AG08395 (cell line): ENCODE measurements at places on chromosomes 5 and 9.

DNA sequence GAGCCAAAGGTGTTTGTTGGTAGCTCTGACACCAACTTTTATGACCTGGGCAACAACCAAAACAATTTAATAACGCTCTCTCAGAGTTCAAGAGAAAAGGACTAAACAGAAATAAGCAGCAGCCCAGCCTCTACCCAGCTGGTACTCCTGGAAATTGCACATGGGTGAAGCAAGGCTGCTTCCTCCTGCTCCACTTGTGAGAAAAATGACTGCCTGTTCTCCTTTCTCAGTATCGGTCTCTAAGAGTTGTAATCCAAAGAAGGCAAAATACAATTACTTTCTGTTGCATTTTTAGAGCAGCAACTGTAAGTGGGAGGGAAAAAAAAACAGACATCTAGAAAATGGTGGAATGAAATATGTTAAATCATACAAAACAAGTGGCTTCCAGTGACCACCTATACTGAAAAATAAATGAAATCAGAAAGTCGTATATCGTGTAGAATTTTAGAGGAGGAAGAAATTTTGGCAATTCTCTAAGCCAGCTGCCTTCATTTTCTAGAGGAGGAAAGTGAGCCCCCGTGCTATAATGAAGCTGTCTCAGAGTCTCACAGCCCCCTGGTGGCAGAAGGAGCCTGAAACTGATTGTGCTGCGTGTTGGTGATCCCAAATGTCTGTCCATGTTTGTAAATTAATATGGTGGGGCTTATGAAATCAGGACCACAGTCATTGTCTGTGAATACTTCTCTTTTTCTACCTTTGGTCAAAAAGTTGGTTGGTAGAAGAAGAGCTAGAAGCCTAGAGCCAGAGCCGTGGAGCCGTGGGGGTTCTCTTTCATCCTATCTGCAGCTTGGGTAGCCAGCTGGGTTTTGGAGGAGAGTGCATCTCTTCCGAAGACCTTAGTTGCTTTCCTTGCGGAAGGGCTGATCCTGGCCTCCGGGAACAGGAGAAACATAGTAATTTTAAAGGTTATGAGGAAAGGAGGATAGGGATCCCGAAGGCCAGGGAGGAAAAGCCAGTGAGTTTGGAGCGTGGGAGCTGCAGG lies 139.9 kb downstream of the PIP5K1B start:
- DNase-seq, result peak; percentile 14

DNA sequence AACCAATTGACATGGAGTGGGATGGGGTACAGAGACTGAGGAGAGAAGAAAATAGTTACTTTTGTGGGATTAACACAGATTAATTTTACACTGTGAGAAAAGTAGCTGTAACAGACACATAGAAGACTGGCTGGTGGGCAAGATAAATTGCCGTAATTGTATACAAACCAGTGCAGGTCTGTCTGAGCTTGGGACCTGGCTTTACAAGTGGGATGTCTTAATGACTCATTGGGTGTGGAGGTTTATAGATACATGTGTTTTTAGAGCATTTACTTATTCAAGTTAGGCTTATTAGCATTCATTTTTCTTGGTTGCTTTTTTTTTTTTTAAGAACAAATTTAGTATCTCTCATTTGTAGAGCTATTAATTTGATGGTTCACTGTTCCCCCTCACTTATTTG lies 37.5 kb downstream of the SLC44A1 start:
- no peak for DNase-seq

GRCh38 chr9:38000332-38000731 lies 68.7 kb downstream of the SHB start:
- no peak for DNase-seq

DNA sequence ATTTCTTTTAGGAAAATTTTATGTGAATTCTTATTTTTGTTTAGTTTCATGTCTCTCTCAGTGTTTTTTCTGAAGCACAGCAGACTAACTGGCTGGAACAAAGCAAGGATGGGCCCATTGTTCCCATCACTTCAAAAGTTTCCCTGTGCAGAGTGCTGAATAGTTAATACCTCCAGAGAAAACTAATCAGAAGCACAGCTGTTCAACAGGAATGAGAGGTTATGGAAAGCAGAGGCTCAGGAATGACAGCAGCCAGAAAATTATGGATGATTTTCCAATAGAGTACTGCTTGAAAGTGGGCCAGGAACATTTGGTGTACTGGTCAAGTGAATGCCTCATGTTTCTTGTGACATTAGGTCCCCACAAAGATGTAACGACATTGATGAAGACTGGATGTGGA lies 173.0 kb upstream of the TARS1 start:
- no peak for DNase-seq

- DNase-seq, result peak; percentile 7
Observed at GRCh38 chr5:121969660-121970295, 8.0 kb downstream of the SRFBP1 start.

- no peak for DNase-seq
Observed at GRCh38 chr9:112140936-112141335, 34.2 kb downstream of the SUSD1 start.

DNA sequence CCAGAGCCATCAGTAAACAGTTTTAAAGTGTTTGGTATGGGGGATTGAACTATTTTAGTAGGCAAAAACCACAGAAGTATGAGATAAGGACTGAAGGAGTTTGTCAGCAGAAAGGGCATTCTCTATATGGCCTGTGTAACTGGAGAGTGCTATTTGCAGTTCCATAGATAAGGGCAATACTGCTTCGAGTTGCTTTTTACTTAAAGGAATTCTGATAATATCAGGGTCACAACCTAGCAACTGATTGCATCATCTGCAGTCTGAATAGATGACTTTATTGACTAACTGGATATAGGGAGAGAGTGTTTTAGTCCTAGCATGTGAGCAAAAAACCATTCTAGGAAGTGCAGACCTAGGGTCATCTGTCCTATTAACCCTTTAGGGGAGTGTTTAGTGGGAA lies 645.2 kb upstream of the PTPRD start:
- no peak for DNase-seq

GRCh38 chr5:154221371-154221896 lies 30.9 kb downstream of the GALNT10 start:
- DNase-seq, result peak; percentile 68

DNA sequence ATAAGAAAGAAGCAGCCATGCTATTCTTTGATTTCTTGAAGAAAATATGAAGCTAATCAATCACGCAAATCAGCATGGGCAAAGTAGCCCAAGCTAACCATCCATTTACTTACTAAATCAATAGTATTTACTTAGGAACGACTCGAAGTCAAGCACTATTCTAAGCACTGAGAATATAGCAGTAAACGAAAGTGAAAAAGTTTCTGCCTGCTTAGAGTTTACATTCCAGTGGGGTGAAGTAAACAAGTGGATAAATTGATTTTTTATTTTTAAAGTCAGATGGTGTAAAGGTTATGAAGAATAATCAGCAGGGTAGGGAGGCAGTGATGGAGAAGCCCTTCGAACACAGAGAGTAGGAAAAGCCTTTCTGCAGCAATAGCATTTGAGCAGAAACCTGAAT lies 5.5 kb downstream of the TSTD2 start:
- DNase-seq, result no peak

DNA sequence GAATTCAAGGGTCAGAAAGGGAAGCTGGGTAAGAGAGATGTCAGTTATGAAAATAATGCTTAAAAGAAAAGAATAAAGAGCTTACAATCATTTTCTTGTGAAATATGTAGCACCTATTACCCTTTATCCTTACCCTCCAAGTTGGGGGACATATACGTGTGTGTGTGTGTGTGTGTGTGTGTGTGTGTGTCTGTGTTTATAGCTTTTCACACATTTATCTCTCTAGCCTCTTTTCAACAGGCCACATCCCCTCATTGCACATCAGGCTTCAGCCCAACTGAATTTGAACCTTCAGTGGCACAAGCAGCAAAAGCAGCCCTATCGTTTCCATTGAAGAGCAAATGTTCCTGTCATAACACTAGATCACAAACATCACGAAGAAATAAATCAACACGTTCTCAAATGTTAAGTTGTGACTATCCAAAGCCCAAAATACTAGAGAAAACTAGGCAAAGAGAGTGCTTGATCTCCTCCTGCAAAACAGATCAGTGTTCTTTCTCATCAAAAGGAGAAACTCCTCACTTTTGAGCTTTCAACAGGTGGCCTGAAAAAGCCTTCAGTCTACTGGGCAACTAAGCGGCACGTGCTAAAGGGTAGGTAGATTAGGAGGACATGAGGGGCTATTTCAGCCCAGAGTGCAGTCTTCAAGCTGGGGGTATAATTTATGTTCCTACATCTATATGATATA lies 416.4 kb downstream of the EFNA5 start:
- DNase-seq, result no peak

DNA sequence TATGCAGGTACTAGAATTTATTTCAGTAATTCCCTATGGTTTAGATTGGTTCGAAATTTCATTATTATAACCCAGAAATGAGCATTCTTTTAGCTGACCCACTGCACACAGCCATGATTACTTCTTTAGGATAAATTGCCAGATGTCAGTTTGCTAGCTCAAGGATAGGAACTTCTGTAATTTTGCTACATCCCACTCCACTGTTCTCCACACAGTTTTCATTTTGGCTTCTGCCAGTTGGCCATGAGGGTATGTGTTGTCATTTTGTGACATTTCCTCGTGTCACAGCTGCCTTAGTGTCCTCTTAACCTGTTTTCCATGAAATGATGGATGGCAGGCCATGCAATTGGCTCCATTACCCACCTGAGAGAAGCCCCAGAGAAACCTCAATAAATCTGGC lies 16.2 kb upstream of the LCP2 start:
- no peak for DNase-seq

DNA sequence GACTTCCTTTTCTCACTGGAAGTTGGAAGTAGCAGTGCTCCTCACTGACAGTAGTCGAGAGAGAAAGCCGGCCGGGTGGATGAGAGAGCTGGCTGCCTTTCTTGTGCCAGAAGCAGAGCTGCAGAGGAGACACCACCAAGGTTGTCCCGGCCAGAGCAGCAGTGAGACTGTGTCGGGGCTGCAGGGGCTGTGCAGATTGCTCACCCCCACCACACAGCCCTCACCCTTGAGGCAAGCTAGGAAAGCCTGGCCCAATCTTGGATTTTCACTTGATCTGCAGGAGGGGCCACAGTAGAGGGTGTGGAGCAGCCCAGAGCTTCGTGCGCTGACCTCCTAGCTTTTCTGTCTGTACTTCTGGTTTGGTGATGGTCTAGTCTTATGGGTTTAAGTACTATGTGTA lies 9.1 kb downstream of the OSMR start:
- no peak for DNase-seq

- DNase-seq, result peak; percentile 53
Observed at GRCh38 chr9:115923903-115924668, 229.5 kb upstream of the PAPPA start.

- no peak for DNase-seq
Observed at GRCh38 chr9:89745601-89746376, 141.0 kb downstream of the GADD45G start.

DNA sequence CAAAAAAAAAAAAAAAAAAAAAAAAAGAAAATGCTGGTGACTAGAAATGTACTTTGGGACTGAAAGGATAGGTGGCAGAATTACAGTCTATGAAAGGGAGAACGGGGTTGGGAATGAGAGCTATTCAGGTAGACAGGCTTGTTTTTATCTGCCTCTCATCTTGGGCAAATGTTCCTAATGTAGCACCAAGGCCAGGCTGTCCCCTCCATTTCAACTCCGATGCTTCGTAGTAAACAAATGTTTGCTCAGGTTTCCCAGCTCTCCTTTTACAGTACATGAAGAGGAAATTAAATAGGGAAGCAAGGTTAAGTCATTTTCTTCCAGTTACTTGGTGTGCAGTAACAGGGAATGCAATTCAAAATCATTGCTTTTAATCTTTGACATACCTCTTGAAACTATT lies 4.4 kb upstream of the BASP1 start:
- no peak for DNase-seq

DNA sequence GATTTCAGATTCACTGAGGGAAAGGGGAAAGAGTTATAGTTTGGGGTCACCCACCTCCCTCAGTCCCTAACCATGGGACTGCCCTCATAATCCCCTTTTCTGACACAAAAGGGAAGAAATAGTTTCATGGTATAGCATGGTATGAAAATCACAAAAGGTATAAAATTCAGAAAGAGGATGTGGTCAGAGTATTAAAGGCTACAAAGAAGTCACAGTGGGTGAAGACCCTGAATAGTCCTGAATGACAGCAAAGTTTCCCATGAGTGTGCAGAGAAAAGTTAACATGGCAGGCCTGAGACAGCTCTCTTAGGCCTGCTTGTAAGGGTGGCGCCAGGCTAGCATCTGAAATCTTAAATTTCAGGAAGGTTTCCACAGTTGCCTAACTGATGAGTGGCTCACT lies 290.6 kb upstream of the ZNF608 start:
- no peak for DNase-seq

- no peak for DNase-seq
Observed at GRCh38 chr9:33453999-33454660, 6.7 kb upstream of the AQP3 start.

- DNase-seq, result no peak
Observed at GRCh38 chr5:4309026-4309425, 713.4 kb downstream of the IRX1 start.

GRCh38 chr5:156699147-156699546 lies 150.9 kb upstream of the PPP1R2B start:
- DNase-seq, result no peak

GRCh38 chr5:86879086-86879485 lies 261.3 kb downstream of the COX7C start:
- no peak for DNase-seq

DNA sequence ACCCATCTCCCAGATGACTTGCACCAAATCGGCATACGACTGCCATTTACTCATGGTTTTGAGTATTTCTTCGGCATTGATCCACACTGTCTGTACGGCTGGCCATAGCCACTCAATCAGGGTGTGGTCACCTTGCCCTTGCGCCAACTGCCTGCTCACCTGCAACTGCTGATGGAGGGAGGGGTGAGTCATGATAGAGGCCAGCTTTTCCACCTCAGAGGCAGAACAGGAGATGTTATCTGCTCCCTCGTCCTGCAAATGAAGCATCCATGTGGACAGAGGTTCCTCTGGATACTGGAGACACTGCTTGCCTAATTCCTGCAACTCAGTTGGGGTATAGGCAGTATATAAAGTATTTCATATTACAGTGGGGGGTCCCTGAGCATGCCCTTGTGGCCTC lies 85.6 kb upstream of the ATP10B start:
- DNase-seq, result no peak

DNA sequence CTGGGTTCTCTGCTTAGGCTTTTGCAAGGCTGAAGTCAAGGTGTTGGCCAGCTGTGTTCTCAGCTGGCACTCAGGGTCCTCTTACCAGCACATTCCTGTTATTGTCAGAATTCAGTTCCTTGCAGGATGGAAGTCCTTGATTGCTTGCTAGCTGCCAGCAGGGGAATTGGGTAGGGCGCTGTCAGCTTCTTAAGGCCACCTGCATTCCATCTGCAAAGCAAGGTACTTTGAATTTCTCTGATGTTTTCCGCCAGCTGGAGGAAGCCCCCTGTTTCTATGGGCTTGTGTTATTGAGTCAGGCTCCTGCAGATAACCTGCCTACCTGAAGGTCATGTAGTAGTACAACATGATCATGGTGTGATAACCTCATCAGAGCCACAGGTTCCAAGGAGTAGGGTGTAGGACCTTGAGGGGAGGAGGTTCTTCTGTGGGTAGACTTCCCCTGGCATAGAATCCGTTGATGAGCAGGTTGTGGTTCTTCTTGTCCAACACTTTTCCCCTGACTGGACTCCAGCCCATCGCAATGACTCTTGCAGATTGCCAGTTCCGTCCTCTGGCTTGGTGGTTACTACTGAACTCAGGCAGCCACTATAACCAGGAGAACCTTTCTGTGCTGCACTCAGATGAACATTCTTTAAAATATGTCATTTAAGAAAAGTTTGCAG lies 6.8 kb downstream of the TENT4A start:
- no peak for DNase-seq
